Omental fat pad (tissue), 4 donors: ENCODE measurements at places on chromosomes 6 and 20. TPM values are rescaled to one million over a fixed set of nuclear protein-coding genes. Genes with fewer than 3 reads are reported as not detected.

DNA sequence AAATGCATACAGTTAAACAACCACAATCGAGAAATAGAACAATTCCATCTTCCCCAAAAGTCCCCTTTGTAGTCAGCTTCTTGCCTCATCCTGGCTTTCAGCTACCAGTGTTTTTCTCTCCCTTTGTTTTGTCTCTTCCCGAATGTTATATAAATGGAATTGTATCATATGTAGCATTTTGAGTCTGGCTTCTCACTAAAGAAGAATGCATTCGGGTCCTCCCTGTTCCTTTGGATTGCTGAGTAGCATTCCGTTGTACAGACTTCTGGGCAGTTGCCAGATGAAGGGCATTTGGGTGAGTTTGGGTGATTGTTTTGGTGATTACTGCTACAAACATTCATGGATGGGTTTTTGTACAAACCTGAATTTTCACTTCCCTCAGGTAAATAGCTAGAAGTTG is 27.8 kb downstream of the PRPH2 start:
- DNase-seq, result no peak

GRCh38 chr20:15760001-15760621 is 813.1 kb downstream of the KIF16B start:
- no peak for DNase-seq

GRCh38 chr6:44298055-44298803 is 14.9 kb downstream of the AARS2 start:
- no peak for DNase-seq

GRCh38 chr6:133128191-133128590 is 113.0 kb upstream of the EYA4 start:
- no peak for DNase-seq

GRCh38 chr6:122890250-122890649 is 101.2 kb downstream of the SMPDL3A start:
- DNase-seq, result no peak

GLYATL3 gene
- total RNA-seq, result not detected

CLPSL2 gene
- total RNA-seq, result not detected

DNA sequence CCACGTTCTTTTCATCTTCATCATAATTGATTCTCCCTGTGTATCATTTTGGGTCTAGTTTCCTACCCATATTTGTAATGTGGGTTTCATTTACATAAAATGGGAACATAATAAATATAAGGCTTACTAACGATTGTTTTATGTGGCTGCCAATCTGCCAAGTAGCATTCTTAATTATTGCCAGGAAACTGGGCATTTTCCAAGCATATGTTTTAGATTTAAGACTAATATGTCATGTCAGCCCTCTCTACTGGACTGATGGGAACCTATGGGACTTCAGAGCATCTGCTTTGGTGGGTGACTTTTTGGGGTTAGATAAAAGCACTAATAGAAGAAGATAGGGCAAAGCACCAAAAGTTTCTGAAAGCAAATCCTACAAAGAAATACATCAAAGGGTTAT is 157.5 kb downstream of the TBX18 start:
- DNase-seq, result no peak

- no peak for DNase-seq
Measured at GRCh38 chr20:19073584-19074218, 138.7 kb upstream of the SLC24A3 start.

- DNase-seq, result no peak
Measured at GRCh38 chr20:35490736-35491181, 35.4 kb downstream of the CEP250 start.

DNA sequence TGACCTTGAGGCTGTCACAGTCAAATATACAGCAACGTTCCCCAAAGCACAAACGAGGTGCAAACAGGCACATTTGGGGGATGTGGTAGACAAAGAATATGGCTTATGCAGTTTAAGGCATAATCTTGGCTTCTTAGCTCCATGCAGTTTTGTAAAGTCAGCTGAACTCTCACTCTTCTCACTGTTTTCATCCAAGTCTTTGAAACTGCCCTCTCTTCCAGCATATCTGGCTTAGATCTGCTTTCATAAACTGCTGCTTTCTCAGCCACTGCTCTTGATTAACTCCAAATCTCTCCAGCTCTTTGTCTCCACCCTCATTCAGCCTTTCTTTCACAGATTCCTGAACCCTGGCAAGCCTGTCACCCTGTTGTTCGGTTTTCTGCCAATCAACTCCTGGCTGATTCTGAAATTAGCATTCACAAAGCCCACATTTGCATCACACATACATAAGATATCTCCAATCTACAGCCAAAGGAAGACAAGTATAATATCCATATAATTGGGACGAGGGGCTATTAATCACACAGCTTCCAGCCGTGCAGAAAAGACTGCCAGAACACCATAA is 301.1 kb upstream of the RNF217 start:
- no peak for DNase-seq

TRDN gene
- total RNA-seq, result 1.1 TPM

SIM1 gene
- total RNA-seq, result not detected

GRCh38 chr6:151063352-151063751 is 176.4 kb upstream of the AKAP12 start:
- no peak for DNase-seq

GRCh38 chr6:32854376-32855178 is 585 bp downstream of the PSMB9 start:
- no peak for DNase-seq

DNA sequence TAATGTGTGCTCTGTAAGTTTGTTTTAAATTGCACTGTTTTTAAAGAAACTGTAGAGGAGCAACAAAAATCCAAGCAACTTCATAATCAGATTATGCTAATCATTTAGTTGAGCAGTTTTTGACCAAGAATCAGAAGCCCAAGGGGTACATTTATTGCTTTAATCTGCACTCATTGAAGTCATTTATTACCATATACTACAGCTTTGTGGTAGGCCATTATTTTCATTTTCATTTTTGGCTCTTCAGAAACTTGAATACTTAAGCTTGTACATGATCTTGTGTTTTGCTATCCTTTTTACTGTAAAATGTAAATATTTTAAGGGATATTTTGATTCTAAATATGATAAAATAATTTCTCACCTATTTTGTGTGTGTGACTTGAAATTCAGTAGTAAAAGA is 78.5 kb downstream of the PHF3 start:
- no peak for DNase-seq

DNA sequence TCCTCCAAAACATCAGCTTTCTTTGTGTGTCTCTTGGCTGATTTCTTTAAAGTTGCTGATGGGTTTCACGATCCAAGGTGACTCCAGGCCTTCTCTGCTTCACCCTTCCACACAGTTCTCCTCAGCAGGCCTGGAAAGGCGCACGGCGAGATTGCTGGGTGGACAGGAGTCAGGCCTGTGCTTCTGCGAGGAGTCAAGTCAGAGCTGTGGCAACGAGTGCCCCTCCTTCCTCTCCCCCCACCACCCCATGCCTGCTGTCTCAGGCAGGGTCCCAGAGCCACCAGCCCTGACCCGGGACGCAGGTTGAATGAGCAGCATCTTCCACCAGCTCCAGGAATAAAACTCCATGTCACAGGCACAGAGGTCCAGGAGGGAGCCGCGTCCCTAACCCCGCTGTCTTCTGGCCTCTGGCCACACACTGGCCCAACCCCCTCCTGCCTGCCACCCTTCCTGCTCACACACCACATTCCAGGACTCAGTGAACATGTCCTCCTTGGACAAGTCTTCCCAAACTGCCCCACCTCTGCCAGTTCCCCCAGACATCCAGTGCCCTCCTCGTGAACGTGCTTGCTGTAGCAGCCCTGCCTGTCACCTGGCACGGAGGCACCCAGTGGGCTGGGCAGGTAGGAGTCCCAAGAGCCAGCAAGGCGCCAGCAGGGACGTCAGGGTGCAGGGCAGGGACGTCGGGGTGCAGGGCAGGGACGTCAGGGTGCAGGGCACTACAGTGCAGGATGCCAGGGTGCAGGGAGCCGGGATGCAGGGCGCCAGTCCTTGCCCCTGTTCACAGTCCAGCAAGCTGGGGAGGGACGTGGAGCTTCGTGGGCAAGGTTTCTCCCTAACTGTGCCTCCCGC is 7.2 kb upstream of the NTSR1 start:
- no peak for DNase-seq

BHLHE23 gene
- total RNA-seq, result not detected
